ENCODE measurements at places on chromosomes 3 and 15.

DNA sequence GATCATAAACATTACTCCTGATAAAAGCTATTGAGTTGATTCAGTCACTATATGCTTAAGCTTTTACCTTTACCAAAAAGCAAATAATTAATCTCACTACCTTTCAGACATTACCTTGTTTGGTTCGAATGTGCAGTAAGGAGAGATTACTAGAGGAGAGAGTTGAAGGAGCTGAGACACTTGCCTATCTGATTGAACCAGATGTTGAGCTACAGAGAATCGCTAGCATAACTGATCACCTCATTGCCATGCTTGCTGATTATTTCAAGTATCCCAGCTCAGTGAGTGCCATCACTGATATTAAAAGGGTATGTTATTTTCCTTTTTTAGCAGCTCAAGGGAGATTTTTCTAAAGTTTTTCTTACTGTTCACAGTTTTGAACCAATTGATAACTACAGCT is 54.6 kb downstream of the ARMC8 start:
- no peak for DNase-seq

DNA sequence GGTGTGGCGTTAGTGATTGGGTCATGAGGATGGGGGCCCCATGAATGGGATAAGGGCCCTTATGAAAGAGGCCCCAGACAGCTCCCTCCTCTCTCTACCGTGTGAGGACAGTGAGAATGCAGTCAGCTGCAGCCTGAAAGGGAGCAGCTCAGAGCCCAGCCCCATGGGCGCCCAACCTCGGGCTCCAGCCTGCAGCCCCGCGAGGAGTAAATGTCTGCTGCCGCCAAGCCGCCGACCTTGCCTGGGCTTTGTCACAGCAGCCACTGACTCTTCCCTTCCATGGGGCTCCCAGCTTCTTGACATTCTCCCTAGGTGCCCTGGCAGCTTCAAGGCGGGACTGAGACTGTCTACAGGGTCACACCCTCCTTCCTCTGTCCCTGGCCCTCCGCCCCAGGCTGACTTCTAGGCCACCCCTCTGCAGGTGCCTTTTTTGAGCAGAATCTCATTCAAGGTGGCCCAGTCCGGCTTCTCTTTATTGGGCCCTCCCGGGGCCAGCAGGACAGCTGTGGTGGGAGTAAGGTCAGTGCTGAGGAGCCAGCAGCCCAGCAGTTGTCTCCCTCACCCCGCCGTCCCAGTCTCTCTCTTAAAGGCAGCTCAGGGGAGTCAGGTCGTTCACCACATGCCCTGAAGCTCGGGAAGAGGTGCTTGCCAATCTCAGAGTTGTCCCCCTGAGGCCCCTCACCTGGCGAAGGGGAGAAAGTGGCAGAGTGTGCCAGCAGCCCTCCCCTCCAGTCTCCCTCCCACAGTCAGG is 18.7 kb upstream of the PRR20G start:
- DNase-seq, result no peak

- peak; percentile 73 for DNase-seq
Observed at GRCh38 chr3:13548696-13549622, at the start of gene FBLN2. TSS of gene FBLN2 (plus strand) at chr3:13549125. CDS start at chr3:13570356, 21,231 bp downstream.

DNA sequence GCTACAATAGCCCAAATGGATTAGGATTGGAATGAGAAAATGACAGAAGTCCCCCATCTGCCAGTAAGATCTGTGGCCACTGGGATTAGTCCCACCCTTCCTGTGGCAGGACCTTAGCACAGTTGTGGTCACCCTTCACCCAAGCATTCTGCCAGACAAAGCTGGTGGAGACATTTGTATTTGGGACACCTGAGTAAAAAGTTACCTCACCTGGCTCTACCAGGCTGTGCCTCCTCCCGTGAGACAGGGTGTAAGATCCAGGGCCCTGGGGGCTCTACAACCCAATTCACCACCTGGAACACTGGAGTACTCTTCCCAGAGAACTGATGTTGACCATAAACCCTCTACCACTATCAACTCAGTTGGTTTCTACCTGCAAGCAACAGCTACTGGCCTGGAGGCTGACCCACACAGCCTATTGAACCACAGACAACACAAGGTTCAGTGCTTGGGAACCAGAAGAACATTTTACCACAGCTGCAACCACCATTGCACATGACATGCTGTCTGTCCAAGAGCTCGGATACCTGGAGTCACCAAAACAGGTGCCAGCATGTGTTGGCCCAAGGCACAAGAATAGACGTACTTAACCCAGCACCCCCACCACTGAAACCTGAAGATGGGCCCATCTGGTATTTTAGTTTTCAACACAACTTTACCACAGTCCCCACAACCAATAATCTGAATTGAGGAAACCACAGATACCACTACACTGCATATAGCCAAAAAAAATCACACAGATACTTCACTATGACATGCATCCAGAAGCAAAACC is 1686.7 kb downstream of the SI start:
- no peak for DNase-seq

GRCh38 chr3:122589297-122589696 is 11.8 kb downstream of the PARP15 start:
- no peak for DNase-seq

- peak; percentile 39 for DNase-seq
Observed at GRCh38 chr3:86180696-86181095, 810.3 kb downstream of the VGLL3 start.

GRCh38 chr3:105957722-105958121 is 88.9 kb upstream of the CBLB start:
- DNase-seq, result peak; percentile 22

GRCh38 chr3:142910280-142910679 is 21.4 kb upstream of the PCOLCE2 start:
- peak; percentile 37 for DNase-seq

DNA sequence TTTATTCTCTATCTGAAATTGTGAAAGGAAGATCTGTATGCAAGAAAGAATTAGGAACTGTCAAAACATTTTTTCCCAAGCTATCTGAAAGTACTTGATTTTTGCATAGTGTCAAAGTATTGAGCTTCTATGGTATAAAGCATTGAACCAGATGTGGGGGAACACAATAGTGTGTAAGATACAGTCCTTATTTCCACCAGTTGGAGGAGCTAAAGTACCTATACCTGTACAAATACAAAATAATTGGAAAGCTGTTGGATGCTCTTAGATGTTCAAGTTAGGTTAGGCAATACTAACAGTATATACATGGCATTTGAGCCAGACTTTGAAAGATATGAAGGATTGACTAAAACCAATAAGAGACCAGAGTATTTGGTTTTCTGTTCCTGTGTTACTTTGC is 148.4 kb downstream of the B3GALNT1 start:
- DNase-seq, result peak; percentile 24

DNA sequence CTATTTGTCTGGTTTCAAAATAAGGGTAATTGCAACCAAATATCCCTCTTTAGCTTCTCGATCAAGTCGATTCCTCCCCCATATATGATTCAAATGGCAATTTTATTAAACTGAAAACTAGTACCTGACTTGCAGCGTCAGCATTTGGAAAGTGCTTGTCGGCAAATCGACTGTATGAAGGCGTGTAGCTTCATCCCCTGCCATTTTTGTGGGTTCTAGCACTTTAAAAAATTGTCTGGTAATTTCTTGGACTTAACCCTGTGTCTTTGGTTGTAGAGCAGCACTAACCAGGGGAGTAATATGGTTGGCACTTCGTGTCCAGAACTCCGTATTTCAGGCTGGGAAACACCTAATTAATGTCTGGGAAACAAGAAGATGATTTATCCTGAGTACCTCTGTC is 573 bp downstream of the MME start:
- DNase-seq, result no peak

DNA sequence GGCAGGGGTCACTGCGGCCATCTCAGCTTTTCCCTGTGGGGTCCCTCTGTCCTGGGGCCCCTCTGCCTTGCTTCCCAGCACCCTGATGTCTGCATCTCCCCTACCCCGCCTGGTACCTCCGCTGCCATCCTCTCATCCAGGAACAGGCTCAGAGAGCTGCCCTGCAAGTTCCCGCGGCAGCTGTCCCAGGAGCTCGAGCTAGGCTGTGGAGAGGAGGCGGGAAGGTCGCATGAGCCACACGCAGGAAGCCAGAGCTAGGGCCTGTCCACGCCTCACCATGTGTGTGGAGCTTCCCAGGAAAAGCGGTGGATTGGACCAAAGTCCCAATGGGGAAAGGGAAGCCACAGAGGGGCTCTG is 12.5 kb downstream of the PLA2G4B start:
- DNase-seq, result no peak

DNA sequence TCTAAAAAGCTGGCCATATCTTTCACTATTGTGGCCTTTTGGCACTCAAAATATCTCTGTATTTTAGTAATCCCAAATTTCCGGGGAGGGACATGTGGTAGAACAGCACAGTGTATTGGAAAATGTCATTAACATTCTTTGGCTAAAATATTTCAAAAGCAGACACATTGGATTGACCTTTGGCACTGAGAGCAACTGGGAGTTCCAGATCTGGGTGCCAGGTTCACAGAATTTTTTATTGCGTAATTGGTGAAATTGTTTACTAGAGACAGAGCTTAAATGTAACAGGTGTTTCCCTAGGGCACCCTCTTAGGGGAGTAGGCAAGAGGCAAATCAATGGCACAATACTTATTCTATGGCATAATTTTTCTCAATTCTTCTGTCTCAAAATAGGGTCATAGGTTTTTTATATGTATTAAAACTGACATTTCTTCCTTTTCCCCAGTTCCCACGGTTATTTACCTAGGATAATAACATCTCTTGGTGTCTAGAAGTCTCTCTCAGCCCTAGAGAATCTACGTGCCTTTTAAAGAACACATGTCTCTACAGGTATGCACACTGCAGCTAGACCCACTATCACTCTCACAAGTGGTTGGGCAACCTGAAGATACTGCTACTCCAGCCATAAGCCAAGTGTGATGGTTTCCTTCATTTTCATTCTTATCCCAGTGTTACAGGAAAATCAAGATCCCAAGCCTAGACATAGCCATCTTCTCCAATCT is 10.6 kb downstream of the RBMS3 start:
- DNase-seq, result no peak

DNA sequence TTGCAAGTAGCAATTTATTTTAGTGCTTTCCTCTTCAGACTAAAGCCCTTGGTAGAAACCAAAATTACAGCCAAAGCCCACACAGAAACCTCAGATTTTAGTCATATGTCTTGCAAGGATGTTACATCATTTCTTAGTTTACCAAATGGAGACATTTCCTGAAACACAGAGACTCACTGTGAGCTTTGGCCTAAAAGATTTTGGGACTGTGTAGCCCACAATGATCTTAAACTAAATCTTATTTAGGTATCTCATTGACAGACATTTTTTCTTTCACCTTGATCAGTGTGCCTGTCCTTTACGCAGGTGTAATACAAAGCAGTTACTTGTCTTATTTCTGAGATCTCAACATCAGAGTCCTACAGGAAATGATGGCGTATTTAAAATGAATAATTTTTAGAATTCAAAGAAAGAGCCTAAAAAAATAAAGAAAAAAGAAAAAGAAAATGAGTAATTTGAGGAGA is 27.8 kb upstream of the AP4E1 start:
- peak; percentile 18 for DNase-seq

DNA sequence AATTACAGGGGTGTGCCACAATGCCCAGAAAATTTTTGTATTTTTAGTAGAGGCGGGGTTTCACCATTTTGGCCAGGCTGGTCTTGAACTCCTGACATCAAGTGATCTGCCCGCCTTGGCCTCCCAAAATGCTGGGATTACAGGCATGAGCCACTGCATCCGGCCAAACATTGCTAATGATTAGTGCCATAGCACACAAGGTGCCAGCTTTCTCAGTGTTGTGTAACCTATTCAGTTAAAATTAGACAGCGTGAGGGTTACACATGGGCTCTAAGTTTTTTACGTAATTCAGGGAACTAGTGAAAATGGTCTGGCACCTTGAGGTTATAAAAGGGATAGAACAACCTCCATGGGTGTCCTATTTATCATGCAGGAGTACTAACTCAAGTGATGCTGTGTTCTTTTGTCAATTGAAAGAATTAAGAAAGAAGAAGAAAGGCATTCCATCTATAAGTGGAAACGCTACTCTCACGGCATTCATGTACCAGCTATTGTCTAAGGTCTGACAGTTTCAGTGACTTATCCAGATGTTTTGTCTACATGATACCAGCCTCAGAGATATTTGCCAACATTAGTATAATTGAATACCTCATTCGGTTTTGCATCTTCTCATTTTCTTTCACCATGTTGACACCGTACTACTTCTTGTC is 84.7 kb downstream of the EOMES start:
- DNase-seq, result no peak

GRCh38 chr15:89041507-89041906 is 46.7 kb upstream of the ABHD2 start:
- DNase-seq, result no peak

GRCh38 chr3:77943598-77943997 is 903.7 kb downstream of the ROBO2 start:
- DNase-seq, result no peak

GRCh38 chr3:71542521-71543370 is 40.8 kb downstream of the FOXP1 start:
- peak; percentile 84 for DNase-seq

DNA sequence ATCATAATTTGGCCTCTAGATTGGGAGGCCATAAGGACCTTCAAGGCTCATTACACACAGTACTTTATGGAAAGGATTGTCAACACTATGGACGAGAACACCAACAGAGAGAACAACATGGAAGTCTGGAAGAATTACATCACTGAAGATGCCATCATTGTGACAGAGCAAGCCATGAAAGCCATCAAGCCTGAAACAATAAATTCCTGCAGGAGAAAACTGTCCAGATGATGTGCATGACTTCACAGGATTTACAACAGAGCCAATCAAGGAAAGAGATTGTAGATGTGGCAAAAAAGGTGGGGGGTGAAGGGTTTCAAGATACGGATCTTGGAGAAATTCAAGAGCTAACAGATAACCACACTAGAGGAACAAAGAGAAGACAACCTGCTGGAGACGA is 15.9 kb downstream of the IL17RB start:
- DNase-seq, result no peak

- peak; percentile 88 for DNase-seq
Observed at GRCh38 chr3:61574854-61575253, 13.5 kb downstream of the PTPRG start.

DNA sequence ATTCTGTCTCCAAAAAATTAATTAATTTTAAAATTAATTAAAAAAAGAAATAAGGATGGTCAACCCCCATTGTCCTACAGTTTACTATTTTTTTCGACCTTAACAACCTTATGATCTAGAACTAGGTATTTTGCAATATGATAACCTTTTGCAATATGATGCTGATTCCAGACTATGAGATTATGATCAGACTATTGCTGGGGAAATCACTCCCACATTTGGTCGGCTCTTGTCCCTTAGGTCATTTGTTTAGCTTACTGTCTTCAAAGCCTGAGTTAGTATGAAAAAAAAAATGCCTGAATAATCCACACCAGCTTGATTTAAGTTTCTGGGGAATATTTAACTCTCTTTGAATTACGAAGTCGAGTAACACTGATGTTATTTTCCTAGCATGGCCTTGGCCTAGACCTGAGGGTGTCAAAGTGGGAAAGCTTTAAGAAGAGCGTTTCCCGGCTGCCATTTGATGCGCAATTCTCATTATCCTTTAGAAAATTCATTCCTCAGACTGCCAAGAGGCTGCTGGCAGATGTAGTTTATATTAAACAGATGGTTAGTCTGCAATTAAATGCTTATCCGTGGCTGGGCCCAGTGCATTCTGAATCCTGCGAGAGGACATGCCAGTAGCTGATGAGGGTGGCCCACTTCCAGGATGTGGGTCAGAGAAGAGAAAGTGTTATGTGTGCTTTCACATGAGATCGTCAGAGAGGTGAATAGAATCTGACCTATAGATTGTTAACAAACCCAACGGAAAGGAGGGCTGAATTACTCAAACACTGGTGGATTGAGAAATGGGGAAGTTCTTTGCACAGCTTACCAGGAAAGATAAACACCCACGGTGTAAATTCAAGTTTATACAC is 496.0 kb upstream of the THBS1 start:
- peak; percentile 35 for DNase-seq

Measured in astrocyte of the hippocampus (primary cell).